ENCODE measurements at places on chromosomes 1 and 21.

- no peak for ATAC-seq
Measured at GRCh38 chr21:35444391-35444790, 395.3 kb upstream of the RUNX1 start.

DNA sequence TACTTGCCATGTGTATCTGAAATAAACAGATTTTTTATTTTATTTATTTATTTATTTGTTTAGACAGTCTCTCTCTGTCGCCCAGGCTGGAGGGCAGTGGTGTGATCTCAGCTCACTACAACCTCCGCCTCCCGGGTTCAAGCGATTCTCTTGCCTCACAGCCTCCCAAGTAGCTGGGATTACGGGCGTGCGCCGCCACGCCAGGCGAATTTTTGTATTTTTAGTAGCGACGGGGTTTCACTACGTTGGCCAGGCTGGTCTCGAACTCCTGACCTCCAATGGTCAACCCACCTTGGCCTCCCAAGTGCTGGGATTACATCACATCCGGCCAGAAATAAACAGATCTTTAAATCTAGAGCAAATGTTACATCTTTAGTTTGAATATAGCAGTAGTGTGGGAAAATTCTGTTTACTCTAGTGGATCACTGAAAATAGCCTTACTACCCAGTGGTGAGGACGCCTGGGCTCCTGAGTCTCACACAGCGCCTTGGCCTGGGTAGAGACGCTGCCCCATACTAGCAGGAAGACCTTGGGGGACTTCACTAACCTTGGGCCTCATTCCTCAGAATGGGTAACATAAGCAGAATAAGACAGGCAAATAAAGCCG is 709 bp downstream of the GART start:
- no peak for ATAC-seq

DNA sequence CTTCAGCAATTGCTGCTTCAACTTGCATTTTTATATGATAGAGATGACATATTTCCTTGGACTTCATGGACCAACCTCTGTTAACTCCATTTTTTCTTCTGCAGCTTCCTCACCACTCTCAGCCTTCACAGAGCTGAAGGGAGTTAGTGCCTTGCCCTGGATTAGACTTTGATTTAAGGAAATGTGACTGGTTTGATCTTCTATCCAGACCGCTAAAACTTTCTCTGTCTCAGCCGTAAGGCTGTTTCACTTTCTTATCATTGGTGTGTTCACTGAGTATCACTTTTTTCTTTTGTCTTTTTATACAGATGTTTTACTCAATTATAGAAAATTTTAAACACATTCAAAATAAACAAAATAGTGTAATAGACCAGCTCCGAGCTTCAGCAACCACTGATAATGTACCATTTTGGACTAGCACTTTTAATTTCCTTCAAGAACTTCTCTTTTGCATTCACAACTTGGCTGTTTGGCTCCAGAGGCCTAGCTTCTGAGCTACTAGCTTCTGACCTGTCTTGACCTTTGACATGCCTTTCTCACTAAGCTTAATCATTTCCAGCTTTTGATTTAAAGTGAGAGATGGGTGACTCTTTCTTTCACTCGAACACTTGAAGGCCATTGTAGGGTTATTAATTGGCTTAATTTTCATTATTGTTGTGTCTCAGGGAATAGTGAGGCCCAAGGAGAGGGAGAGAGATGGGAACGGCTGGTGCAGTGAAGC is 9.3 kb downstream of the NEK7 start:
- peak; percentile 60 for ATAC-seq

GRCh38 chr21:44337449-44337848 is 1.7 kb downstream of the CFAP410 start:
- ATAC-seq: no peak

DNA sequence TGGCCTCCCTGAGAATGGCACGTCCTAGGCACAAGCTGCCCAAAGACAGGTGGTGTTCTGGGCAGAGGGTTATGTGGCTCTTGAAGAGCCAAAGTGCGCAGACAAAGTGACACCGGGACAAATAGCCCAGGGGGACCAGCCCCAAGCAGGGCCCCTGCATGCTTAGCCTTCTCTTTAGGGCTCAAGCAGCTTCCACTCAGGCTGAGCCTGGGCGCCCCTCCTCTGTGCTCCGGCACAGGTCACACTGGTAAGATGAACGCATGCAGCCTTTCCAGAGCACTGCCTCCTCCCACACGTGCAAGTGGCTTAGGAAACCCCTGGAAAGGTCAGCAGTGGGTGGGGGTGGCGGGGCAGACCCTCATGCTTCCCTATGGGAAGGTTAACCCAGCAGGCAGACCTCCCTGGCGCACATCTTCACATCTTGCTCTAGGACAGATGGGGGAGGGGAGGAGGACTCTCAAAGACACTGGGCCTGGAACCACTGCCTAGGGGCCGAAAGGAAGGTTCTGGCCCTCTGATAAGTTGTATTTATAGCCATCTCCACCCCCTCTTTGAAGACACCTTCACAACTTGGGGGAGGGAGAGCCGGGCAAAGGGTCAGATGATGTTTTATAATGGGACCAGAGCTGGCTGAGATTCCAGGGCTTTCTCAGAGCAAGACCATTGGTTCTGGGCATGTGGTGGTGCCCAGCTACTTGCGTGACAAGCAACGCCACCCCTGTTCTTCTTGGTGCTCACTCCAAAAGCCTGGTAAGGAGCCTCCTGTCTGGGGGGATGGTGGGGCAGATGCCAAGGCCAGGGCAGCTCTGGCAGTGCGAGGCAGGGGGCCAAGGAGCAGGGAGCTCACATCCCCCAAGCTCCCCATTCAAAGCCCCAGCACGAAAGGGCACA is 5.5 kb downstream of the KLHL21 start:
- no peak for ATAC-seq

DNA sequence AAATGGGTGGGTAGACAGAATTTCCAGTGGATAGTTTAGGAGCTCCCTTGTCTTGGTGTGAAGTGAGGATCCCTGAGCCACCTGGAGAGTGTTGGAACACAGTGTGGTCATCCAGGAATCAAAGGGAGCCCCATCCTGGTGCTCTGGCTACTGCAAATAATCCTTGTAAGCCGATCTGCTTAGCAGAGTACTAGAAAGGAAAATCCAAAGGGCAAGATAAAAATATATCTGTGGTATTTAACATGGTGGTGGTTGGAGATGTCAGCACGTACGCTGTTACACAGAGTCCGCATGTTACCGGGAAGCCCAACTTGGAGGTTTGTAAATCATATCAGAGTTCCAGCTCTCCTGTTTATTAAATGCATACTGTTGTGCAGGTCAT is 39.0 kb downstream of the VANGL1 start:
- ATAC-seq: no peak

DNA sequence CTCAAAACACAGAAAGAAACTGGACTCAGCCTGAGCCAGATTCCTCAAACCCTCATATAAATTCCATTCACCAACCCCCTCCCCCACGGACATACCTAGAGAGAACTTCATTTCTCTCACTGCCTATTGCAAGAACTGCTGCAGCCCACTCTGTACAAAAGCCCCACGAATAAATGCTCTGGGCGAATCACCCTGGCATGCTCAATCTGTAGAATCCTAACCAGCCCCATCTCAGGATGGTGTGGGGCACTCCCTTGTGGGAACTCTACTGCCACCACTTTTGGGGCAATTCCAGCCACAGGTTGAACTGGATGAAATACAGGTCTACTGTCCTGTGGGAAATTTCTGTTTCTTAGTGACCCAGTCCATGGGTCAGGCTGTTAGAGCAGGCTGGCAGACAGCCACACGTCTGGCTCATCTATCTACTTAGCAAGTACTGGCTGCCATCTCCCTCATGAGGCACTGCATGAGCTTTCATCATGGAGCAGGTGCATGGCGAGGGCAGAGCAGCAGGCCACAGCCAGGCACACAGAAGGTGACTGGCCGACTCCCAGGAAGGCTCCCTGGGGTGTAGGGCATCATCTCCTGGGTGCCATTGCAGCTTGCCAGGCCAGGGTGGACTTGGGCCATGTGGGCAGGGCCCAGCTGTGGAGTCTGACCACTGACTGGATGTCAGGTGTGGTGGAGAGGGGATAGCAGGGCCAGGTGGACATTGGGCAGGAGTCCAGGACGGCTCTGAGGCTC is 1.6 kb upstream of the C1orf35 start:
- ATAC-seq: no peak

- ATAC-seq: no peak
Measured at GRCh38 chr1:32020339-32020738, 6.7 kb downstream of the KHDRBS1 start.

- no peak for ATAC-seq
Measured at GRCh38 chr1:183925947-183926346, 111.6 kb downstream of the COLGALT2 start.

- no peak for ATAC-seq
Measured at GRCh38 chr21:43829575-43830119, 35.4 kb upstream of the AGPAT3 start.

GRCh38 chr1:53704304-53704703 is 34.7 kb downstream of the GLIS1 start:
- ATAC-seq: no peak

GRCh38 chr1:230212405-230212936 is 145.4 kb downstream of the GALNT2 start:
- peak; percentile 20 for ATAC-seq

- ATAC-seq: no peak
Measured at GRCh38 chr1:197312163-197312562, 44.1 kb downstream of the CRB1 start.

DNA sequence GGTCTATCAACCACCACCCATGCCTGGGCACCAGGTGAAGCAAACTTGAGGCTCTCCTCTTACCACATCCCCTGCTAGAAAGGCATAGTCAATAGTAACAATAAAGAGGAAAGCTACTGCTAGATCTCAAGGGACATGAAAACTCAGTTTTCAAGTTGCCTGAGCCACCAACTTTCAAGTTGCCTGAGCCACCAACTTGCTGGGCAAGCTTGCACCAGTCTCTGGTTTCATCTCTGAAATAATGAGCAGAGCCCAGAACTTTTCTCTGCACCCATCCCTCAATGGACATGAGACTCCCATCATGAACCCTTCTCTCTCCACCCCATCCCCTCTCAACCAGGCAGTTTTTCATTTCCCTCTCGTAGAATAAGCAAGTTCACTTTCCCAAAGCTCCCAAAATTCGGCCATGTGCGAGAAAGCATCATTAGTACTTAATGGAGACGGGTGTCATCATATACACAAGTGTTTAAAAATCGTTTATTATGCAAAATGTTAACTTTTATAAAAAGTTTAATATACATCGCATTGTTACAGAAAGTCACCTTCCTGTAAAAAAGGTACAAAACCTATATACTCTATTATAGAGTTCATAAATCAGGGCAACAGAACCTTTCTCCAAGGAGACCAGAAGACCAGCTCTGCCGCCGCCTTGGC is 1.7 kb downstream of the ID3 start:
- no peak for ATAC-seq

GRCh38 chr1:14362331-14362730 is 236.2 kb upstream of the KAZN start:
- ATAC-seq: no peak

DNA sequence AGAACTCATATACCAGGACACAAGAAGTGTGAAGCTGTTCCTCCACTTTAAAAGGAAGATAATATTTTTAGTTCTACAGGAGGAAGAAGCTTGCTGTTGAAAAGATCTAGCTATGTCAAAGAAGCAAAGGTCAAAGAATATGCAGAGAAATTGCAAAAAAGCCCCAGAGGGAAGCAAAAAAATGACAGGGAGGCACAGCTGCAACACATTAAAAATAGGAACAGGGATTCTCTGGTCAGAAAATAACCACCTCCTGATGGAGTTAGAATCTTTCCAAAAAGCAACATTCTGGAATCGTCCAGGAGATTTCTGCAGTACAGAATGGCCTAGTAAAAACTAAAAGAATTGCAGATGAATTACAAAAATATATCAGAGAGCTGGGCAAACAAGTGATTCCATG is 238.9 kb upstream of the PRMT6 start:
- ATAC-seq: no peak

DNA sequence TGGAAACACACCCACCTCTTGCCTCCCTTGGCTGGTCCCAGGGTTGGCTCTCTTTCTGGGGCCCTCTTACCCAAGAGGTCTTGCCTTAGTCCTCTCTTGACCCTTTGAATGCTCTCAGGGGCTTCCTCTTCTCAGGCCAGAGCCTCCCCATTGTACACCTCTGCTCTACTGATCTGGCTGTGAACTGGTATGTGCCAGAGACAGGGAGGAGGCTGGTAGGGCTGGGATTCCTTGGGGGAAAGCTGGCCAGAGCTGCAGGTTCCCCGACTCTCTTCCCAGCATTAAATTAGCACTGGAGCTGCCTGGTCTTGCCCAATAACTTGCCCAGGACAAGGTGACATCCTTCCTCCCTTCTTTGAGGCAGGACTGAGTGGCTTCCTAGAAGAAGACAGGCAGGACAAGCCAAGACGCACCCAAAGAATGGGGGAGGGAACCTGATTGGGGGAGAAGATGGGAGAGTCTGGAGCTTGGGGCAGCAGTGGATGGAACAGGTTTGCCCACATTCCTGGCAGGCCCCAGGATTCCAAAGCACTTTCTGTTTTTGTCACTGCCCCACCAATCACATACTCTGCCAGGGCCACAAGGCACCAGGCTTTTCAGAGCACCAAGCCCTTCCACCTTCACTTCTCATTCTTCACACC is 37.2 kb upstream of the CITED4 start:
- ATAC-seq: no peak

GRCh38 chr1:26284597-26285347 is 4.9 kb downstream of the SH3BGRL3 start:
- peak; percentile 74 for ATAC-seq

- no peak for ATAC-seq
Measured at GRCh38 chr1:220239213-220239612, 33.0 kb downstream of the RAB3GAP2 start.

GRCh38 chr1:5711956-5712645 is 280.1 kb downstream of the NPHP4 start:
- no peak for ATAC-seq

DNA sequence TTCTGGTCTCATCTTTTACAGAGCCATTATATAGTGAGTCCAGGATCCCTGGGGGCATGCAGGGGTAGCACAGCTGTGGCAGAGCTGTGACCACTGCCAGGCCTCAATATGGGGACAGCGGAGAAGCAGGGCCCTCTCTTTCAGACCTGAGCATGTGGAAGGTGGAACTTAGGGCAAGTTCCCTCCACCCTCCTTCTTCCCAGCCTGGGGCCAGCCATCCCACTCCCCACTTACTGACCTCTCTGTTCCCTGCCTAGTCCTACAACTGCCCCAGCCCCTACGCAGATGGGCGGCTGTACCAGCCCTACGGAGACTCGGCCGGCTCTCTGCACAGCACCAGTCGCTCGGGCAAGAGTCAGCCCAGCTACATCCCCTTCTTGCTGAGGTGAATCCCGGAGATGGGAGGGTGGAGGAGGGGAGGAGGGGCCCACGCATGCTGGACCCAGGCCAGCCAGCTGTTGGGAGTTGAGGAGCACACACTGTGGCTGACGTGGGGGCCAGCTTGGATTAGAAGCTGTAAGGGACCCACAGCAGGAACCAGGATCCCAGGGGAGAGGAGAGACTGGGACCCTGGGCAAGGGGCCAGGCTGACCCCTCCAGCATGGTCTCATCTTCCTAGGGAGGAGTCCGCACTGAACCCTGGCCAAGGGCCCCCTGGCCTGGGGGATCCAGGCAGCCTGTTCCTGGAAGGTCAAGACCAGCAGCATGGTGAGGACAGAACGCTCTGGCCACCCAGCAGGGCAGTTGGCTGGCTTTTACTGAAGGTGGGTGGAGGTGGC is 10.7 kb downstream of the PSRC1 start:
- ATAC-seq: no peak
